Amygdala (tissue), 56 donors: ENCODE measurements at places on chromosomes 11 and 22.
A peak's percentile ranks its signal among the peaks of the same experiment; 100 is the strongest.

DNA sequence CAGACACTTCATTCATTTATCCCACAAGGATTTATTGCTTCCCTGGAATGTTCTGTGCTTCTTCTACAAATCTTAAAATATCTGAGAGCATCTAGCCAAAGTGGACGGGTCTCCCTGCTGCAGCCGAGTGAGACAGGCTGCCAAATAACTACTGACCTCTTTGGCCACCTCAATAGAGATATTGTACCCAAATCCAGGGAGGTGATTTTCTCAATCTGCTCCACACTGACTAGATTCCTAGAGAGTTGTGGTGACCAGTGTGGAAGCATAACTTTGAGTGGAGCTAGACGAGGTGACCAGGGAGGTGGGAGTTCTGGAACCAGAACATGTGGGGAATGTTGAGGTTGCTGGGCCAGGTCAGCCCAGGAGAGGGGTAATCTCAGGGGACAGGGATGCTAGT, 77.5 kb downstream of the THAP12 start:
- no peak for DNase-seq

DNA sequence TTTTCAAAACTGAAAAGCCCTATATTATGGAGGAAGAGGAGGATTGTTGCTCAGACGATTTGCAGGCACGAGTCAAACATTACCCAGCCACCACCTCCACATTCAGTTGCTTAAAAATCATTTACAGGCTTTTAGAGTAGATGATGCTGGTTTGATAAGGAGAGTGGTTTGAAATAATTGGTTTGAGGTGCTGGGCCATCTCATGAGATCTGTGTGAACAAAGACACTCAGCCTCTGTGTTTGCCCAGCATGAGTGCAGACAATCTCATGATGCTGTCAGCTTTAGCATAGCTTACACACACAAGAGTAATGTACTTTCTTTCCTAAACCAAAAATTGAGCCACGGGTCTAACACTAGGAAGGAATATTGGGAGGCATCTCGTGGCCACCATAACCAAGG, 4.3 kb downstream of the SLC43A3 start:
- no peak for DNase-seq

DNA sequence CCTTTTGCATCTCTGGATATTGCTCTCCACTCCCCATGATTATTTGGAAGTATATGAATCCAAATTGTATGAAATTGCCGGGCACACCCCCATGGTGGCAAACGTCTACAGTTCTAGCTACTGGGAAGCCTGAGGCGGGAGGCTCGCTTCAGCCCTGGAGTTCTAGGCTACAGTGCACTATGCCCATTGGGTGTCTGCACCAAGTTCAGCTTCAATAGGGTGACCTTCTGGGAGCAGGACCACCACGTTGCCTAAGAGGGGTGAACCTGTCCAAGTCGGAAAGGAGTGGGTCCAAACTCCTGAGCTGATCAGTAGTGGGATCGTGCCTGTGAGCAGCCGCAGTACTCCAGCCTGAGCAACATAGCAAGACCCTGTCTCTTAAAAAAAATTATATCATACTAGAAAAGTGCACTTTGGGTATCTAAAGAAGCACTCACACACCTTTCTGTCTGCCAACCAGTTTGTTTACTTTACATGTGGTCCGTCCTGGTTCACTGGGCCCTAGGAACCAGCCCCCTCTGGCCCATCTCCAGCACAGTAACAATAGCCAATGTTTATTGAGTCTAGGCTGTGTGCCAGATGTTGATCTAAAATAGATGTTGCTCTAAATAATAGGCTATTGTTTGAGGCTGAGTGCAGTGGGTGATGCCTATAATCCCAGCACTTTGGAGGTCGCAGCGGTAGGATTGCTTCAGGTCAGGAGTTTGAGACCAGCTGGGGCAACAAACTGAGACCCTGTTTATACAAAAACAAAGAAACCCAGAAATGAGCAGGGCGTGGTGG, 16.4 kb upstream of the KAT5 start:
- no peak for DNase-seq

DNA sequence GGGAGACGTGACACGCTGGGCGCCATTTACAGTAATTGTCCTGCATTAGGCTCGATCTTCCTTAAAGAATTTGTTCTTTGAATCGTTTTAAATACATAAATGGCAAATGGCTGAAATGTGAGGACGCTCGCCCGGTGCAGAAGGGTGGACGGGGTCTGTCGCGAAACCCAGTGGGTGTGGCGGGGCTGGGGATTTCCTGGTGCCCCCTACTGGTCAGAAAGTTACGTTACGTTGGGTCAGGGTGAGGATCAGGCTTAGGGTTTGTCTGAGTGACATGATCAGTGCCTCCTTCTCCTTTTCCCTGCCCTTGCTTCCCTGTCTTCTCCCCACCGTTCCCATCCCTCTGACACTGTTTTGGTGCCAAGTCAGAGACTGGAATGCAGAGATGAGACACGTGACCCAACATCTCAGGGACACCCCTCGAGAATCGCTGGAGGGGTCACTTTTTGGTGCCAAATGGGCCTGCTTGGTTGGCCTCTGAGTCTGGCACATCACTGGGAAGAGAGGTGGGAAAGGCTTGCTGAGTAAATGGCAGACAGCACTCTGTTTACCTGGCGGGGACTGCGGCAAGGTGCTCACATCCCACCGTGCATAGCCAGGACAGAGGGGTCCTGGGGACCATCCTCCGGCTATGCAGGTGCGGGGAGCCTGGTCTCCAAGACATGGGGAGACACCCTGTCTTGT, 1107.6 kb downstream of the BRD1 start:
- no peak for DNase-seq

- DNase-seq = peak; percentile 56
Observed at GRCh38 chr11:36398231-36398953, 102.3 kb downstream of the PRR5L start.

DNA sequence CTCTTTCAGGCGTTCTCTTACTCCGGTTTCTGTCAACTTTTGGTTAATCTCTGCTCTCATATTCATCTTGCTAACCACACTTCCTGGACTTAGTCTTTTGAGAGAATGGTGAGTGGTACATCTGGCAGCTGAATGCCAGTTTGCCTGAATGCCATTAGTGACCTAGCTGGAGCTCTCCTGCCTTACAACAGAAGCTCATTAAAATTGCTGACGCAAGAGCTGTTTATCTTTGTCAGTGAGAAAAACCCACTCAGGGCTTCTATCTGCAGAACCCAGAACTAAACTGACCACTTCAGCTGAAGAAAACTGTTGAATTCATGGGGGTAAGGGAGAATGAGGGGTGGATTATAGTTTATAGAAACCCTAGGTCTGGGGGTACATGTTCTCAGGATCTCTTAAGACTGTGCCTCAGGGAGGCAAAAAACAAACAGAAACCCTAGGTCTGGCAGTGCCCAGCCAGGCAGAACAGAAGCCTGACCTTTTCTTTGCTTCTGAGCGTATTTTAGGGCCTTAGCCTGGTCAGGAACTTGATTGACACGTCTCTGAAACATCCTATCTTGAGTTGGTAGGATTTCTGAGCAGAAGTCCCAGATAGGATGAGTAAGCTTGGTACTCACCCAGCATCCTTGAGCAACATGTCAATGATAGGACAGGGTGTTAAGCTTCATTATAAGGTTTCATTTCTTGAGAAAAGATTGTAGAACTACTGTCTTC, 52.8 kb upstream of the YWHAH start:
- no peak for DNase-seq

GRCh38 chr11:72446929-72447769, 12.8 kb upstream of the CLPB start:
- DNase-seq = no peak

GRCh38 chr11:120985718-120986569, 38.0 kb upstream of the TBCEL start:
- DNase-seq = no peak

DNA sequence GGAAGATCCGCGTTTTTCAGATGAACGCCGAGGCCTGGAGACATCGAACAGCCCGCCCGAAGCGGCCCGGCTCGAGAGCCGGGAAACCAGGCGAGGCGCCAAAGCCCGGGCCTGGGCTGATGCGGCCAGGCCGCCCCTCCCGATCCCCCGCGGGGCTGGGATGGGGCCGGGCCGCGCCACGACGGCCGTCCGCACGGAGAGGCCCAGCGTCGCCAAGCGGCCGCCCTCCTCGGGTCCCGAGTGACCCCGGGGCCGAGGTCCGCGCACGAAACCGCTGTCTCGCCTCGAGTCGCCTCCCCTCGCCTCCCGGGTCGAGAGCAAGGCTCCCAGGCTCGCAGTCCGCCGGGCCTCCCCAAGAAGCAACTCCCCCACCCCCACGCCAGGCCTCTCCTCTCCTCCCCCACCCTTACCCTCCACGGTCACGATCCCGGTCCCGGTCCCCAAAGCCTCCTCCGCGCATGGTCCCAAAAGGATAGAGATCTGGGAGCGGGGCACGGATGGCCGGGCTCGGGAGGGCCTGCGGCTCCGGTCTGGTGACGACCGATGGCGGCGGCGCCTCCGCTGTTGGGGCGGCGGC, 482 bp downstream of the DDX17 start:
- peak; percentile 85 for DNase-seq

DNA sequence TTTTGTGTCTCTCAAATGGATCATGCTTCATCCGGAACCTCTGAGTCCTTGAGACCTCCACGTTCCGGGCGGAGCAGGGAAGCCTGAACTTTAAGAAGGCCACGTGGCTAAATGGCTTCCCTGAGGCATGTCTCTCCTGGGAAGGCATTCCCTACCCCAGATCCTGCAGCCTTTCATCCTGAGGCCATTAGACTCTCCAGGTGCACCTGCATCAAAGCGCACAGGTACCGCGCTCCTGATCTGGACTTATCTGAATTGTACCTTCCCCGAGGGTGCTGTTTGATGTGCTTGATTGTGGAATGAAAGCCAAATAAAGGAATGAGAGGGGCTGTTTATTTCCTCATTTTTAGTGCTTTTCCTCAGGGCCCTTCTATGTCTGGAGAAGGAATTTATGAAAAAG, 22.5 kb downstream of the C22orf31 start:
- no peak for DNase-seq

GRCh38 chr11:79101656-79102055, 339.2 kb downstream of the TENM4 start:
- no peak for DNase-seq

DNA sequence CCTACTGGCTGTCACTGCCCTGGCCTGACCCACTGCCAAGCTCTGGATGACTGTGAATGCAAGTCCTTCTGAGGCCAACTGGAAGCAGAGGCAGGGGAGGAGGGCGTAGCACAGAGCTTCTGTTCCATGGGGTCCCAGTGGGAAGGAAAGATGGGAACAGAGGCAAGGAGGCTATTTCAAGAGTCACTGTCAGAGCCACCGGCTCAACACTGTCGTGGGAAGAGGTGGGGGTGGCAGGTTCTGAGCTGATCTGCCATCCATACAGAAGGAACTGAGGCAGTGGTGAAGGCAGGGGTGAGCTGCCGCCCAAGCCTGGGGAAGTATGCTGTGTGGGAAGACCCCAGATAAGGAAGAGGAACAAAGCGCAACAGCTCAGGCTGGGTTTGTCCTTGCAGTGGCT, 54.7 kb downstream of the SGSM3 start:
- DNase-seq = no peak

GRCh38 chr11:34027516-34028408, 23.8 kb upstream of the CAPRIN1 start:
- DNase-seq = no peak

GRCh38 chr11:28337701-28338100, 229.5 kb downstream of the METTL15 start:
- no peak for DNase-seq

DNA sequence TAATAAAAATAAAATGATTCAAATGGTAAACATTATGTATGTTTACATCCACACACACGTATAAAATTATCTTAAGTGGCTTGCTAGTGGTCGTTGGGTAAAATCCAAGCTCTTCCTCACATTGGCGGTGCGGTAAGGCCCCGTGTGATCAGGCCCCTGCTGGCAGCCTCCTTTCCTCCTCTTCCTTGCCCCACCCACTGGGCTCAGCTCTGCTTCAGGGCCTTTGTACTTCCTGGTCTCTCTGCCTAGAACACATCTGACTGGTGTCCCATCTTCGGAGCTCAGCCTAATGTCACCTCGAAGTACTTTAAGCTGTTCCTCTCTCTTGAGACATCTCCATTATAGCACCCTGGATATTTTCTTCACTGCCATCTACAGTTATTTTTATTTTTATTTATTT, 52.8 kb downstream of the OSBP2 start:
- DNase-seq = no peak

DNA sequence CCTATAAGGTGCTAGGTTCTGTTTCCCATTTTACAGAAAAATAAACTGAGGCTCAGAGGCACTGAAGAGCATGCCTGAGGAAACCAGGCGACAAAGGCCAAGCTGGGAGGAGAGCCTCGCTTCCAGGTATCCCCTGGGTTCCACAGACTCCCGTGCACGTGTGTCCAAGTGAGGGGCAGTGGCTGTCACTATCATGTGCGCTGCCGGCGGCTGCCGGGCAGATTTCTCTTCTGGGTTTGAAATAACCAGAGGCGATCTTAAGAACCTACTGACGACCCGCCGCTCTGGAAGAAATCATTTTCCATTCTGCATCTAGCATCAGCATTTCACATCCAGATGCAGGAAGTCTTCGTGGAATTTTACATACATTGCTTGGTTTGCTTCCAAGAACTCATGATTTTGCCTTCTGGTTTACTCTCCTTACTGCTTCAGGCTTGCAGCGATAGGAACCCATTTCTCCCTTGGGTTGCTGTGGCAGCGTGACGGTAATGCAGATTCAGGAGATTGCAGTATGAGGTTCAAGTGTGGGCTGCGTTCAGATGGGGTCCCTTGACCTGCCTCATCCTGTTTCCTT, 28.6 kb downstream of the ARHGAP8 start:
- DNase-seq = no peak

DNA sequence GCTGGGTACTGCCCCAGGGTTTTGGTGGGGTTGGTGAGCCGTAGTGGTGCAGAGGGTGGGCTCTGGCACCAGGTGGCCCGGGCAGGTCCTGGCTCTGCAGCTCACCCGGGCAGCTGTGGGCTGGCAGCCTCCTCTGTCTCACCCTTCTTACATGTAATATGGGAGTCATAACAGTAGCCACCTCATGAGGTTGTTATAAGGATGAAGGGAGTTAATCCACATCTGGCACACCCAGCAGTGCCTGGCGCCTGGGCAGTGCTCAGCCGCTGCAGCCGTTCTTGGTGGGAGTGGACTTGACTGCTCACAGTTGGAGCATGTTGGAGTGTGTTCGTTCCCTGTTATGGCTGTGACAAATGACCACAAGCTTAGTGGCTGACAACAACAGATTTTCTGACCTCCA, 28.7 kb downstream of the IGHMBP2 start:
- no peak for DNase-seq

GRCh38 chr22:22798716-22799115, 88.9 kb upstream of the IGLL5 start:
- no peak for DNase-seq

- no peak for DNase-seq
Observed at GRCh38 chr11:17445240-17445795, 31.3 kb downstream of the ABCC8 start.
